ENCODE measurements at places on chromosomes 16 and 17.

- no peak for DNase-seq
Observed at GRCh38 chr16:79372503-79373184, 227.9 kb downstream of the MAF start.

DNA sequence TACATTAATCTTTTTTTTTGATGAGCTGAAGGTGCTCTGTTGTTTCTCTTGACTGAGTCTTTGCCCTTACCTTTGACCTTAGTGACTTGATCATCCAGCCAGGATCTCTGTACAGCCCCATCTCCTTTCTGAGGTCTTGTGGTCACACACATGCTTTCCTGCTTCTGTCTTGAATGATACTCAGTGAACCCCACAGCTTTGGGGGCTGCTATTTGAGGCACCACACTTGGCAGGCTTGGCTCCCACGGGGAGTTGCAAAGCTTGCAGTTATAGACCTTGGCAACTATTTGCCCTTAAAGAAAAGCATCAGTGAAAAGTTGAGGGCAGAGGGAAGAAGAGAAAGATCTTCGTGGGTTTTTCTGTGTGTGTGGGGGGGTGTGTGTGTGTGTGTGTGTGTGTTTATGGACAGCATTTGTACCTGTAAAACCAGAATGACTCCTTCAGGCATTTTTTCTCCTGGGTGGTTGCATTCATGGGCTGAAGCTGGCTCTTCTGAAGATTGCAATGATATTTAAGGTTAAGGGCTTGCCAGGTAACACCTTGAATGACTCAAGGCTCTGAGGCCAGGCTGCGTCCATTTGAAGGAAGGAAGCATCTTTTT lies 101.6 kb downstream of the MSI2 start:
- DNase-seq: no peak

- no peak for DNase-seq
Observed at GRCh38 chr17:66711881-66712321, 123.0 kb upstream of the CACNG5 start.

DNA sequence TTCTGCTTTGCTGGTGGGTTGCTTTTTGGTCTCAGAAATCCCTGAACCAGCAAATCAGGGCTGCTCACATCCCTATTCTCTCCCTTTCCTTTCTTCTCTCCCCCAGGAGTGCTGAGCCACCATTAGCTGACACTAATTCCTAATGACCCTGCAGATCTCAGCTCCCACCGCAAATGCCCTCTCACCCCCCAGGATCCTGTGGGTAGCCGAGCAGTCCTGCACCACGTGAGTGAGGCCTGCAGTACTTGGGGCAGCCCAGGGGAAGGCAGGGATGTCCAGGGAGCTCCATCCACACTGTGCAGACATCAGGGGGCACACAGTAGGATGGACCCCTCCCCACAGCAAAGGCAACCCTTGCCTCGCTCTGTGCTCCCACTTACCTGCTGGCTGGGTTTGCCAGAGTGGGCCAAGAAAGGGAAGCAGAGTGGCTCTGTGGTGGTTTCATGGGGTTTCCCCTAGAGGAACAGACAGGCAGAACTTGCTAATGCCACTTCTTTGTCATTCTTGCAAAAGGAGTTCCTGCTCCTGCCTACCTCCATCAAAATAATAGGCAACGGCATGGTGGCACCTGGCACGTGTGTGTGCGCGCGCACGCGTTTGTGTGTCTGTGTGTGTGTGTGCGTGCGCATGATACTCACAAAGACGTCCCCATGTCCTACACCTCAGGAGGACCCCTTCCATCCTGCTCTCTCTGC lies 135.6 kb downstream of the GAS7 start:
- DNase-seq: no peak

DNA sequence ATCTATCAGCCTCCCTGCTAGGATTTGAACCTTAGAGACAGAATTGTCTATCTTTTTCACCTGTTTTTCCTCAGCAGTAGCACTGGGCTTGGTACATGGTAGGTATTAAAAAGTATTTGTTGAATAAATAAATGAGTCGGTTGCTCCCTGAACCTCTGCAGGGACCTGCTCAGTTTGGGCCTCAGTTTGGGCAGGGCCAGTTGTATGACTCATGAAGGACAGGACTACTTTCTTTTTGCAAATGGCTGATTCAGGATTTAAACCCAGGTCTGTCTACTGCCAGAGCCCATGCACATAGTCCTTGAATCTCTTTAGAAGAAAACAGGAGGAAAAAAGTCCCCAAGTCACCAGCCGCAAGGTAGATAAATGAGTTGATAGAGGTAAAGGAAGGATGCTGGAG lies 3.1 kb downstream of the MMP2 start:
- no peak for DNase-seq

DNA sequence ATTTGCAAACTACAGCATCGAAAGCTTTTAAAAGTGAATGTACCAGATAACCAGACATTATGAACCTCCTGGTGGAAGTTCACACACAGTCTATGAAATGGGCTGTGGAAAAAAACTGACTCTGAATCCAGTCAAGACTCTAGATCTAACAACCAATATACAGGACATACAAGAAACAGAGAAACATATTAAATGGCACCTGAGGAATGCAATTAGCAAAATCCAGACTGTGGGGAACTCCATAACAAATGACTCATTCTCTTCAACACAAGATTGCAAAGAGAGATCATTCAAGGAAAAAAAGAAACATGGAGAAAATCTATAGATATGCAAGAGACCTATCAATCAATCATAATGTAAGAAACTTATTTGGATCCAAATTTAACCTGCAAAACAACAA lies 119.0 kb downstream of the MYO1D start:
- no peak for DNase-seq

- DNase-seq: no peak
Observed at GRCh38 chr16:19912455-19913339, 28.0 kb upstream of the GPRC5B start.

DNA sequence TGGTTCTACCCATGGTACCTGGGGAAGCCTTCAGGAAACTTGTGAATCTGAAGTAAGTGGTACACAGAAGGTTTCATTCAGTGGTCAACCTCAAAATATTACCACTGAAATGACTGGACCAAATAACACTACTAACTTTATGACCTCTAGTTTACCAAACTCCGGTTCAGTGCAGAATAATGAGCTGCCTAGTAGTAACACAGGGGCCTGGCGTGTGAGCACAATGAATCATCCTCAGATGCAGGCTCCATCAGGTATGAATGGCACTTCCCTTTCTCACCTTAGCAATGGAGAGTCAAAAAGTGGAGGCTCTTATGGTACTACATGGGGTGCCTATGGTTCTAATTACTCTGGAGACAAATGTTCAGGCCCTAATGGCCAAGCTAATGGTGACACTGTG lies 55.9 kb upstream of the SLC5A11 start:
- no peak for DNase-seq

GRCh38 chr17:48012151-48012520 lies 25.5 kb downstream of the COPZ2 start:
- peak; percentile 66 for DNase-seq

GRCh38 chr16:8572063-8572918 lies 18.0 kb downstream of the TMEM114 start:
- DNase-seq: no peak

All from HAP-1 (cell line).